ENCODE measurements at places on chromosomes 12 and 14.

DNA sequence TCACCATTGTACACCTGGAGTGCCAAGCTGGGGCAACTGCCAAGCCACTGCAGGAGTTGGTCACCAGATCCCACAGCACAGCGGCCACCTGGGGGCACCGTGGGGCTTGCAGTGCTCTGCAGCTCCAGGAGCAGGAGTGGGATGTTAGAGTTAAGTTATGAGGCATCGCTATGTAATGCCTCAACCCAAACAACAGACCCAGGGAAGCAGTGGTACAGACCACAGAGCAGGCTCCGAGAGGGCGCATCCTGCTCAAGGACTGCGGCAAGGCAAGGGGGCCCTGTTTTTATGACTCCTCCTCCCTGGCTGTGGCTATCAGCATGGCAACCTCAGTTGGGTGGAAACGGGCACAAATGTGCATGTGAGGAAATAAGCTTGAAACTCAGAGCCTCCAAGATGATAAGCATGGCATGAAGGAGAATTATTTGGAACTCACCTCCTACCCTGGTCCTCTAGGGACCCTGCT is 63.1 kb downstream of the ARL6IP4 start:
- peak; percentile 72 for DNase-seq

DNA sequence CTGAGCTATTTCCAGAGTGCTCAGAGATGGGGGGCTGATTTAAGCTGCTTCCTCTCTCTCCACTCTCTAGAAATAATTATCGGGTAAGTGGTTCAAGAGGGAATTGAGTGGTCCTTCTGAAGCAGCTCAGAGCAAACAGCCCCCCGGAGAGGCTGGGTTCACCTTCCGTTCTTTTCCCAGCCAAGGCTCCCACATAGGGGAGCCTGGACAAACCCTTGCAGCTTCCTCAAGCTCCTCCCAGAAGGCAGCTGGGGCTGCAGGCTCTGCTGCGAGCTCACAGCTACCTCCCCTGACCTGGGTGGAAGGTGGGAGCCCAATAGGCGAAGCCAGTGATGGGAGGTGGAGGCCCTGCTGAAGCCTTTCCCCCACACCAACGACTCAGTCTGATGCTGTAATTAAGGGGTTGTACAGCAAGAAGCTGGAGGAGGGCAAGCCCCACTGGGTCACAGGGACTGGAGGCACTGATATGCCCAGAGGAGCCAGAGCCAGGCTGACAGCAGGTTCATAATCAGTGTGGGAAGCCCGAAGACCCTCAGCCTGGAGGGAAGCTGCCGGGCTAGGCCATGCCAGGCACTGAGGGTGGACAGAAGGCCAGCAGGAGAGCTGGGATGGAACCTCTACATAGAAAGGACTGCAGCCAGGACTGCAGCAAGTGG is 52.4 kb downstream of the ARL6IP4 start:
- DNase-seq, result no peak

DNA sequence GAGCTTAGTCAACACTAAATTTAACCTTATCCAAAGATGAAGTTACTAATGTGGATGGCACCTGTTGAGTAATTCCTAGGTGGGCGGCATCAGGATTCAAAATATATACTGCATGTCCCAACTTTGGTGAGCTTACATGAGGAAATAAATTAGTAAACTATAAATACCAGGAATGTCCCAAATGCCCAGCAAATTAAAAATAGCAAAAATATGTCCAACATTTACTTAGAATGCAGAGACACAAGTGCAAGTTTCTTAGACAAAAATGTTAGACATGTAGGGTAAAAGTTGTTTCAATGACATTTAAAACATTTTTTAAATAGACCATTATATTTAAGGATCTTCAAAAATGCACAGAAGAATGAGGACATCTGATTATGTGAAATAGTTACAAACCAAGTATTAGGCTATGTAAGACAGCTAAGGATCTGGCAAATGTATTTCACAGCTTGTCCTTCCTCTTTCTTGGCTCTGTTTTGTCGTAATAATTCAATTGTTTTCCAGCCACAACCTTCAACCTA is 115.9 kb downstream of the NAV3 start:
- no peak for DNase-seq

GRCh38 chr14:104856869-104857860 is 7.9 kb upstream of the CEP170B start:
- DNase-seq, result no peak

- DNase-seq, result no peak
These were observed 129.0 kb downstream of the IGF1 start for GRCh38 chr12:102351322-102351721.

DNA sequence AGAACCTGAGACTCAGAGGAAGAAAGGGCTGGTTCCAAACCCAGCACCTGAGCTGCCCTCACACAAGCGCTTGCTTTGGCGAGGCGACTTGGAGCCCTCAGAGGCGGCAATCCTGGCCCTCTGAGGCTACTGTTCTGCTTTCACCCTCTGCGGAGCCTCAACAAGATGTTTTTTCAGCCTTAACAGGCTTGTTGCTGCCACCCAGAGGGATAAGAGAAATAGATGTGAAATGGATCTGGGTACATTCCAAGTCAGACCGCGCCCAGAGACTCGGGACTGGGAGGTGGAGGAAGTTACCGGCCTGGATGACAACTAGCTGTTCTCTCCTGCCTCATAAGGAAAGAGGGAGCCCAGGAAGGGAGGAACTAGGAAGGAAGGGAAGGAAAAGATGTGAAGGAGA is 89.6 kb downstream of the TTC7B start:
- DNase-seq, result no peak

- DNase-seq, result no peak
These were observed 14.8 kb upstream of the LRRC9 start for GRCh38 chr14:59905188-59905587.

GRCh38 chr14:99240627-99241324 is 31.2 kb downstream of the BCL11B start:
- DNase-seq, result peak; percentile 60

DNA sequence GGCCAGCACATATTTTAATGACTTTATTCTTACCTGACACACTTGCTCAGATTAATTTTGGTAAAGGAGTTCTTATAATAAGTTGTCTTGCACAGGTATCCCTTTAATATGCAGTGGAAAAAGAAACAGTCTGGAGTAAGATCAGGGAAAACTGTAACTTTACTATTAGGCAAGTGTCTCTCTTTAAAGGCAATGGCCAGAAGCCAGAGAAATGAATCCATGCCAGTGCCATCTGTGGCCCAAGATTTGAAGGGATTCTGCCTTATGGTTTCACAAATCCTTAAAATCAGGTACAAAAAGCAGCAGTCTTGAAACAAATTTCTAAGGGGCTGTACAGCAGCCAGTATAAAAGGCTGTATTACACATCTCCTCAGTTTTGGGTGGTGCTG is 22.4 kb downstream of the NFYB start:
- DNase-seq, result no peak

- peak; percentile 33 for DNase-seq
These were observed 7.7 kb downstream of the BRF1 start for GRCh38 chr14:105292826-105293711.

DNA sequence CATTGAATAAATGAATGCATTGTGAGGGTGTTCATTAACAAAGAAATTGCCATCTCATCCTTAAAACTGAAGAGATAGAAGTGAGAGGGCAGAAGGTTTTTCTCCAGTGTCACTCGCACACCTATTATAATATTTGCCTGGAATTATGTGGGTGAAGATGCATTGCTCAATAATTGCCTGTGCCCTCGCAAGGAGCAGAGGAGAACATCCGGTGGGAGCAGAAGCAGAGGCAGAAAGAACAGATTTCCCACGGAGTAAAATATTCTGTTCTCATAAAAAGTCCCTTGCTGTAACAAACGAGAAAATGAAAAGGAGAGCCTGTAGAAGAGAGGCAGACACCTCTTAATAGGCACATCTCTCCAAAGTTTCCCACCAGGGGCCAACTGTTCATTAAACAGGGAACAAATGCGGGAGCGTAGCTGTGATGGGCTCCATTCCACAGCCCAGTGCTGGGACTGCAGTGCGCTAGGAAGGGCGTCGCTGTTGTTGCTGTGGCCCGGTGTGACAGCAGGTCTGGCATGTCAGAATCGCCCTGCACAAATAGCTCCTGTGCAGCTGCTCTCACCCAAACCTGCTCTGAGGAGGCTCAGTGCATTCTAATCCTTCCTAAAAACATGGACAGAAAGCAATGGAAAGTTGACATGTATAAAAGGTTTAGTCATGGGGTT is 359.8 kb downstream of the APAF1 start:
- no peak for DNase-seq

DNA sequence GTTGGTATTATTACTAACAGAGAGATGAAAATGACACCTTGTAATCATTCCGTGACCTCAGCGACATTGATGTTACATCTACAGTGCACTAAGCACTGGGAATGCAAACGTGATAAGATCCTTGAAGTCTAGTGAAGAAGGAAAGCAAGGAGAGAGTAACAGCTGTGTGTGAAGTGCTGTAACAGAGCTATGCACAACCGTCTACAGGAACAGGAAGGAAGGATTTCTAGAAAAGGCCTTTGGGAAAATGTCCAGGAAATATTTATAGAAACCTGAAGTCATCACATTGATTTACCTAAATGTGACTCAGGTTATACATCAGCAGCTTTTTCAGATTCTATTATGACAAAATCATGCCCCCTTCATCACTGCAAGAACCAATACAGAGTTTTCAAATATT is 304.2 kb upstream of the AMIGO2 start:
- no peak for DNase-seq

- no peak for DNase-seq
These were observed 171.2 kb downstream of the CCDC59 start for GRCh38 chr12:82187011-82187410.

GRCh38 chr12:108090107-108090899 is 38.8 kb upstream of the WSCD2 start:
- DNase-seq, result no peak

DNA sequence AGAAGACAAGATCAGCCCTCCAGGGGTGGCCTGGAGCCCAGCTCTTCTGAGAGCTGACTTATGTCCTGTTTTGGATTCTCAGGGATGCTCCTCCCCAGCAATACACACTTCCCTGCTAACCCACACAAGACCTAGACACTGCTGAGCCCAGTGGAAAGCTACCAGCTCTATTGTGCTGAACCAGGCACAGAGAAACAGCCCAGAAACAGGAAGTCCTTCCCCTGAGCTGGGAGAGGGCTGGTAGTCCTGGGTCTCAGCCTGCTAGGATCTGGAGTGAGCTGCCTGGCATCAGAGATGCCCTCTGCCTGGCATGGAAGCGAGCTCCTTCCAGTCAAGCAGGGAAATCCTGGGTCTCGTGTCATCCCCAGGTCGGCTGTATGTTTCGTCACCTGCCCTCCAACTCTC is 1.2 kb upstream of the LAG3 start:
- DNase-seq, result no peak

GRCh38 chr12:14664434-14665023 is 31.9 kb downstream of the GUCY2C start:
- peak; percentile 63 for DNase-seq

DNA sequence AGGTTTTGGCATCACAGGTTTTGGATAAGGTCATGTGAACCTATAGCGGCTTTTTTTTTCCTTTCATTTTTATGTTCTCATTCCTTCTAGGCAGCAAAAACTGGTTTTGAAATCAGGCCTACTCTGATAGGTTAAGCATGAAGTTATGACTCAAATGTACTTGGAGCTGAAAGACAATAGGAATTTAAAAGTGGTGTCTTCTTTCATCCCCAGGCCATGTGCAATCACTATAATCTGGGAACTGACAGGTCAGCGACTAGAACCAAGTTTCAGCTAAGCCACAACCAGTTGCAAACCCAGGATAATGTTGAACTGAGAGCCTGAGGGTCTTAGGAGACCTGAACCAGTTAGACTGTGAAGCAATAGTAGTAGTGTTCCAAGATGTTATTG is 74.3 kb downstream of the ANO6 start:
- no peak for DNase-seq

DNA sequence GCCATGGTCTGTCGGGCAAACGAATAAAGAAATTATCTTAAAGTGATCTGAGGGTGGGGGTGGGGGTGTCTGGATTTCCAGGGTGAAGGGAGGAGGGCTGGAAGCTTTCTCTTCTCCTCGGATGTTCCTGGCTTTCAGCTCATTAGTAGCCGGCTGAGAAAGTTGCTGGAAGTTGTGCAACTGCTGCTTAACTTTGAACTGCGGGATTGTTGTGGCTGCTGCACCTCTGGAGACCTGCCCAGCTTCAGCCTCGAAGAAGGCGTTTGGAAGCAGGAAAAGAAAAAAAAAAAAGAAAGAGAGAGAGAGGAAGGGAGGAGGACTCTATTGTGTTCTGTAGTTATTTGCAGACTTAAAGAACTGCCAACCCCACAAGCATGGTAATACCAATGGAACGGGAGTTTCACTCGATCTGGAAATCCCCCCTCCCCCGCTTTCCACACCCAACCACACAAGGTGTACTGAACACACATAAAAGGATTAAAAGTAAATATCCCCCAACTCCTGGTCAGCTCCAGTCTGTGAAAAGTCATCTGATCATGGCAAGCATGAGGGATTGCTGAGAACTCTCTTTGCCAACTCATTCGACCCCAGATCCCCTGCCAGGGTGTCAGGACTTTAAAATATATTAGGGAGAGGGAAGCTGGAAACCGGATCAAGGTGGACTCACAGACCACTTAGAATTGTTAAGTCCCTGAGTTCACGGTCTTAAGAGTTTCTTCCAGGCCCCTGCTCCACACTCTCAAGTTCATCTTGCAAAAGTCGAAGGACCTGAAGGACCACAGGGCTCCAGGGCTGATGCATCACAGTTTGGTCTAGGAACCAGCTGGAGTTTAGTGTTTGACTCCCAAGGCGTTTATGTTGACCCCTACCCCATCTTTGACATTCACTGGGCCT is at the start of gene RASSF9:
Gene RASSF9 (minus strand): TSS at position 213 of the 894 bp plus-strand sequence. CDS start 208 bp downstream, at position 5.
- DNase-seq, result no peak

DNA sequence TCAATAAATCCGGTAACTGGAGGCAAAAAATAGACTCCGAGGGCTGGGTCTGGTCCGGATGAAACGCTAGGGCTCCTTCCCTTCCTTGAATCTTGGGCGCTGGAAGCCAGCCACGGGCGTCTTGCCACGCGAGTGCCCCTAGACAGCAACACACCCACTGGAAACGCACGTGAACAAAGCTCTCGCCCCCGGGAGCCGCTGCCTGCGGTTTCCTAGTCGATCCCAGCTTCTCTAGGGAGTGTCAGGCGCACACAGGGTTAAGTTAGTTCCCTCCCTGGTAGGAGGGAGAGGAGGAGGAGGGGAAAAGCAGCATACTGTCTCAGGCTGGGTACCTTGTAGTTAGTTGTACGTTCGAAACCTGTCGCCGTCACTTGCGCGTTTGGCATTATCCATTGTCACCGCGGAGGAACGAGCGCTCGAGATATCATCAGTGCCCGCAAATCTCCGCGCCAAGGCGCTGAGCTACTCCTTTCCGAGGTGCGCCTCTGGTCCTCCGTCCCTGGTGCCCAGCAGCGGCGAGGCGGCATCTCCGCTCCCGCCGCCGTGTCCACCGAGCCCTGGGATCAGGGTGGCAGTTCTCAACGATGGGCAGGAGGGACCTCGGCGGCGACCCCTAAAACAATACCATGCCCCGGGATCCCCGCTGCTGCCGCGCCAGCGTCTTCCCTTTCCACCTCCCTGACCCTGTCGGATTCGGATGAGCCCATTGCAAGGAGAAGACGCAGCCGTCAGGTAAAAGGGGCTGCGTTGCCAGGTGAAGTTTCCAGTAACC is at the start of gene FLRT2:
Gene FLRT2 (plus strand): TSS at position 342 of the 772 bp plus-strand sequence. CDS start 91,371 bp downstream, outside the sequence.
- no peak for DNase-seq

GRCh38 chr14:98731701-98732100 is 540.3 kb downstream of the BCL11B start:
- DNase-seq, result no peak

All from CD4-positive, alpha-beta T cell treated with Interleukin-10 for 1 hour (primary cell).